ENCODE measurements at places on chromosomes 2 and 18.
A peak's percentile ranks its signal among the peaks of the same experiment; 100 is the strongest.

- no peak for DNase-seq
- peaks cover 10% of the 10 kb centered on the region for H3K27me3 ChIP-seq
- peaks cover 2% of the 10 kb centered on the region for H3K4me1 ChIP-seq
- H3K36me3 ChIP-seq: no peaks in the 10 kb centered on the region
- no peak overlapping the region for H3K4me3 ChIP-seq
- no peak overlapping the region for H3K27ac ChIP-seq
These were observed 3.4 kb downstream of the CGREF1 start for GRCh38 chr2:27115519-27115918.

GRCh38 chr2:80778704-80779103 lies 474.2 kb upstream of the LRRTM1 start:
- H3K27ac ChIP-seq: no peak overlapping the region
- H3K4me1 ChIP-seq: no peaks in the 10 kb centered on the region
- peak; percentile 6 for DNase-seq
- H3K36me3 ChIP-seq: no peaks in the 10 kb centered on the region
- H3K27me3 ChIP-seq: no peaks in the 10 kb centered on the region
- H3K4me3 ChIP-seq: no peak overlapping the region

- H3K36me3 ChIP-seq: no peaks in the 10 kb centered on the region
- no peaks in the 10 kb centered on the region for H3K27me3 ChIP-seq
- DNase-seq: no peak
- H3K27ac ChIP-seq: no peak overlapping the region
- H3K4me1 ChIP-seq: no peaks in the 10 kb centered on the region
These were observed 68.6 kb downstream of the STEAP3 start for GRCh38 chr2:119292226-119292625.

- no peaks in the 10 kb centered on the region for H3K4me1 ChIP-seq
- H3K36me3 ChIP-seq: no peaks in the 10 kb centered on the region
- DNase-seq: no peak
These were observed 11.1 kb downstream of the HDAC4 start for GRCh38 chr2:239389414-239390329.

DNA sequence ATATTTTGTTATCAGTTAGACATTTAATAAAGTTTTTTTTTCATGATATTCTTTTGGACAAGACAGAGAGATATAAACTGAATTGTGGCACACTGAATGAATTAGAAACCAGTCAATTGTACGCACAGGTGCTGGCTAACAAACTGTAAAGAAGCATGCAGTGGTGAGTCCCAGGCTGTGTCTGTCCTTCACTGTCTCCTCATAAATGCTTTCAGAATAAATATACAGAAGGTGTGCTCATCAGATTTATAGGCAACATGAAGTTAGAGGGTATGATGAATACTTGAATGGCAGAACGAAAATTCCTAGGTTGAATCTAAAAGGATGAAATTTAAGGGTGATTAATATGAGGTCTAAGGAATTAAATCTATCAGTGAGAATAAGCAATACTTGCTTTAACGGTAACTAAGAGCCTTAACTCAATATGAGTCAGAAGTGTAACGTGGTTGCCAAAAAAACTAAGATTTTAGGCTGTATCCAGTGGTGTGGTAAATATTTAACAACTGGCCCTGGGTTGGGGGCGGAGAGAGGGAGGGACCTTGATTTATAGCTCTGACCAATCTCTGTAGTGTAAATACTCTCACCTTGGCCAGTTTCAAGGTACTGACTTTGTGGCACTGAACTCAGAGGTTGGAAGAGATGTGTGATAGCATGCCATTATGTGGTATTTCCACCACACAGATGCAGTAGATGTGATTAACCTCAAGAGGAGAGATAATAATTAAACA lies 41.9 kb upstream of the AAK1 start:
- no peaks in the 10 kb centered on the region for H3K4me1 ChIP-seq
- no peak for DNase-seq
- H3K4me3 ChIP-seq: no peak overlapping the region
- H3K27ac ChIP-seq: no peak overlapping the region
- no peaks in the 10 kb centered on the region for H3K27me3 ChIP-seq
- no peaks in the 10 kb centered on the region for H3K36me3 ChIP-seq
